SK-N-SH (cell line): ENCODE measurements at places on chromosomes 13 and 19.

DNA sequence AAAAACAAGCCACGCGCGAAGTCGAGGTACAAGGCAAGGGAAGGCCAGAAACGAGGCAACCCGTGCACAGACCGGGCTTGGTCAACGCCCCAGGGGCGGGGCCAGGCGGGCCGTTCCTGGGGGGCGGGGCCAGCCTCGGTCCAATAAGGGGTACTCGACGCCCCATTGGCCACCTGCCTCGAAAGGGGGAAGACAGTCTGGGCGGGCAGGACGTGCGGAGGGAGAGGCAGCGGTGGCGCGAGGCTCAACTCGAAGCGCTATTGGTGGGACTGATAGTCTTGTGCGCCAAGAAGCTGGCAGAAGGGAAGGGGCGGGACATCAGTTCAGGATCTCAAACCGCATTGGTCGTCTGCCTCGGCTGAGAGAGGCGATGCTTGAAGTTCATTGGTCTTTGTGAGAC, at the start of gene LYPD4:
TSS of gene LYPD4 (minus strand) at position 83 of the 400 bp plus-strand sequence. CDS start 5,398 bp downstream, outside the sequence.
- peak; percentile 53 for DNase-seq

- no peak for DNase-seq
Measured at GRCh38 chr19:40282920-40283319, 2.2 kb downstream of the AKT2 start.

GRCh38 chr13:50566646-50567045, 276.8 kb downstream of the DLEU7 start:
- DNase-seq: no peak

DNA sequence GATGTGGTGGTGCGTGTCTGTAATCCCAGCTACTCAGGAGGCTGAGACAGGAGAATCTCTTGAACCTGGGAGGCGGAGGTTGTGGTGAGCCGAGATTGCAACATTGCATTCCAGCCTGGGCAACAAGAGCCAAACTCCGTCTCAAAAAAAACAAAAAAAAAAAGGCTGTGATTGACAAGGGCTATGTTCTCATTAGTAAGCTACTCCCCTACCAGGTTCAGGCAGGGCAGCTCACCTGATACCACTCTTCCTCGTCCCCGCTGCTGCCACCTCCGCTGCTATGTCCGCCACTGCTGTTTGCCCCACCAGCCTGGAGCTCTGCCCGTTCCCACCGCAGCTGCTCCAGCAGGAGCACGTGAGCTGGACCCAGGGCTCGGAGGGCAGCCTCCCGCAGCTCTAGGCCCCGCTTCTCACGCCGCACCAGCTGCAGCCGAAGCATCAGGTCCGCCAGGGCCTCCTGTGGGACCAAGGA, 9.4 kb downstream of the USHBP1 start:
- no peak for DNase-seq

DNA sequence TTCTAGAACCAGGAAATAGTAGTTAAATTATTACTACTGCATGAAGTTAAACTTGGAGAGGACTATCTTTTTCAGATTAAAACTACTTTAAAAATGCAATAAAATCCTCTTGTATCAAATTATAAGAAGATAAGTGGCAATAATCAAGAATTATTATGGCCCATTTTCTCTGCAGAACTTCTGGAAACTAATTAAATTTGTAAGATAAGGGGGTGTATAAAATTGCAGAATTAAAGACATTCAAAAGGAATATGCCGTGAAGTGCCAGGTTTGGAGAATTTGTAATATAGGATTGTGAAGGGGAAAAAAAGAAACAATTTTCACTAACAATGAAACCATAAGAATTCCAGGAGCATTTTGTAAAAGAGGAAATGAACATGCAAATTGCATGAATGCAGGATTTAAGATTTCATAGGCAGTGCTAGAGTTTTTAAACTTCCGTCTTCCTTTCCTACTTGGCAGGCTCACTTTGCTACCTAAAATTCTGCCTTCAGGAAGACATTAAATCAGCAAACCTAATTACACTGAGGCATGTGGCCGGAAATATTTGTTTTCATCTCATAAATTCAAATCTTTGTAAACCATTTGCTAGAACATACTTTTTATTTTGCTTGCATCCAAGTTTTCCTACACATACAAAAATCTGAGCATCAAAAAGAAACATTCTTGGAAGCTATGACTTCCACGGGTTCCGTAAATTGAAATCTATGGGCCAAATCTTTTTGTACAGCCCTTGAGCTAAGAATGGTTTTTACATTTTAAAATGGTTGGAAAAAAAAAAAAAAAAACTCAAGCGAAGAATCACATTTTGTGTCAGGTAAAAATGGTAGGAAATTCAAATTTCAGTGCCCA, 166.9 kb downstream of the DCLK1 start:
- no peak for DNase-seq

DNA sequence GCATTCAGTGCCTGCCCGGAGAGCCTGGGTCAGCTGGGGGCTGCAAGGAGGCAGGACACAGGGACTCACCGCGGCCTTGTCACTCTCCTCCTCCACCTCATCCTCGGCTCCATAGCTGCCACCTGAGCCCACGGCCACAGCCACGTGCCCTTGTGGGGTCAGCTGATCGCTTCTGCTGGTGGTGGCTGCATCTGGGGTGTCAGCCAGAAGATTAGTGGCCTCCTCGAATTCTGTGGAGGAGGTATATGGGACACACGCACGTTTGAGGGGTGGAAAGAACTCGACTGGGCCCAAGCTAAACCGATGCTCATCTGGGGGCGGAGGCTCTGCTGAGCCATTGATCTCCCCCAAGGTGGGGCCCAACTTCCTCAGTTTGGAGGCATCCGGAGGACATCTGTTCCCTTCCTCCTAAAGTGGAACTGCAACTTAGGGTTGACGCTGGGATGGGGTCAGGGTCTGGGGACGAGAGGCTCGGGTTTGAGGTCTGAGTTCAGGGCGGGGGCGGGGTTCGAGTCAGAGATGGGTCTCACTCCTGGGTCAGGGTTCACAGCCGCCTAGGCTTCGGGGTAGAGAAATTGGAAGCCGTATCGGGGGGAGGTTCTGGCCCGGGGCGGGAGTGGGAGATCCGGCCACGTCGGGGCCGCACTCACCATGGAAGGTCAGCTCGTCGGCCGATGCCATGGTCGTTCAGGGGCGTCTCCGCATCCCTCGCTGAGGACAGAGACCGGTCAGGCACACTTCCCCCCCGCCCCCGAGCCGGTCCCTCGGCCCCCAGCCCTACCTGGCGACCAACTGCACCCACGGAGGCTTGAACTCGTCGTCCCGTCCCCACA, 493 bp downstream of the YIPF2 start:
- DNase-seq: no peak

- no peak for DNase-seq
Measured at GRCh38 chr19:711254-711653, 2.5 kb downstream of the PALM start.

- no peak for DNase-seq
Measured at GRCh38 chr13:38537051-38537450, 149.8 kb upstream of the FREM2 start.

- no peak for DNase-seq
Measured at GRCh38 chr13:72062566-72062965, 195.6 kb upstream of the DACH1 start.

- DNase-seq: no peak
Measured at GRCh38 chr19:5947435-5947834, 30.5 kb downstream of the RANBP3 start.

DNA sequence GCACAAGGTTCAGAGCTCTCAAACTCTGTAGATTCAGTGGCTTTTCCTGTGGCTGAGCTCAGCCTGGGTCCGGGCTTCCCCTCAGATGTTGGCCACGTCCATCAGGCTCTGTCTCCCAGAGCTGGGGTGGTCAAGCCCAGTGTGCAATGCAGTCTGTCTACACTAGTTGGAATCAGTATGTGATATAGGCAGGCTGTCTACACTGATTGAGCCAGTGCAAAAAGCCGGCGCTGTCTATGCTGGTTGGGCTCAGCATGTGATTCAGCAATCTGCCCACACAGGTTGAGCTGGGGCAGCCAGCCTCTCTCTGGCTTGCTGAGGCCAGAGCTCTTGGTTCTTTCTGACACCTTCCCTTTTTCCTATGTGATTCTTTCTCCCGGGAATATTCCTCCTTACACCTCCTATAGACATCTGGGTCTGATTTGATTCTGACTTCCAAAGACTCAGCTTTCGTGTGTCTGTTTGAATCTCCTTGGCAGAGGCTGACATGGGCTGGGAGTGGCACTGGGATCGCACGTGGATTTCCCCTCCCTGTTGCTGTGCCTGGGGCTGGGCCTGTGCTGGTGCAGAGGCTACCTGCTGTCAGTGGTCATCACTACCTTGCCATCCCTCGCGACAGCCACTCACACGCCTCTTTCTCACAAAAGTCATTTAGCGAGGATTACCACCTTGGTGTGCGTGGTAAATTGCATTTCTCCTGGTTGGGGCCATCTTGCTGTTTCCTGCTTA, 9.3 kb downstream of the CHST8 start:
- DNase-seq: no peak

- DNase-seq: no peak
Measured at GRCh38 chr19:5342573-5343201, 2.1 kb upstream of the PTPRS start.

DNA sequence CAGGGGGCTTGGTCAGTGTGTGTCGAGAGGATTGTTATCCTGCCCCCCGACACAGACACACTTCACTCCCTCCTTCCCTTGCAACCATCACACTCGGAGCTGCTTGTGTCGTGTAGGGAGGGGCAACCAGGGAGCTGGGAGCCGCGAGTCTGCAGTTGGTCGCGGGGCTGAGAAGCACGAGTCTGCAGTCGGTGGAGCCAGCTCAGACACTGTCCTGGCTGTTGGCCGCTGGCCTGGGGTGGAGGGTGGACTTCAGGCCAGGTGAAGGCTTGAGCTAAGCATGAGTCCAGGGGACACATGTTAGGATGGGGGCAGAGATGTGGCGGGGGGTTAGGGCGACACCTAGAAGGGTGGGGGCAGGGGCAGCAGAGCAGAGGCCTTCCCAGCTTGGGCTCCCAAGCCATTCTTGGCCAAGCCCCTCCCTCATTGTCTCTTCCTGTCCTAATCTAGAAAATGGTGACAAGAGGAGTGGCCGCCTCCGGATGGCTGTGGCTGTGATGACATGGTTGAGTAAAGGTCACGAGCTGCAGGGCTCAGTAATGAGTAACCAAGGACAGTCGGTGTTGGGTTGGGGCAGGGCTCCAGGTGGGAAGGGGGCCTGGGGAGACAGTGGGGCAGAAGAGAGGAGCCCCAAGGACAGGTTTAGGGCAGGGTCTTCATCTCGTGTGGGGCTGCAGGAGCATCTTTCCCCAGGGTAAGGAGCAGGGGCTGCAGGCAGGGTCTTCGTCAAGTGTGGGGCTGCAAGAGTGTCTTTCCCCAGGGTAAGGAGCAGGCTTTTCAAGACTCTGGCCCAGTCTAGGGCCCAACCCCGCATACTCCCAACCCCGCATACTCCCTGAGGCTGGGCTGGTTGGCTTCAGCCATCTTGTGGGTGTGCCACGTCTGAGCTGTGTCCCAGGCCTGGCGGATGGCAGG, 8.6 kb downstream of the PPP5C start:
- DNase-seq: no peak

DNA sequence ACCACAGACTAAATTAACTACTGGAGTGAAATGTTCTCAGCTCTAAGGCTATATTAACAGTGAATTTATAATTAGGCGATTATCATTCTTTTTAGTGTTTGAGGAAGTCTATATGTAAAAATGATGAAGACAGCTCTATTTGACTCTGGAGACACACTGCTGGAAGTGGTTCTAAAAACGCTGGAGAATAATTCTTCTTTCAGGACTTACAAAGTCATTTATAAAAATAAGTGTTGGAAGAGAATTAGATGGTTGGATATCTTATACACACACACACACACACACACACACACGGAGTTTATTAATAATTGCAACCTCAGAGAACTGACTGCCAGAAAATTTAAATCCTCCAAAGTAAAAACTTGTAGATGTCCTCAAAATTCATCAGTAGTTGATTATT, 1171.3 kb downstream of the EFNB2 start:
- DNase-seq: no peak

DNA sequence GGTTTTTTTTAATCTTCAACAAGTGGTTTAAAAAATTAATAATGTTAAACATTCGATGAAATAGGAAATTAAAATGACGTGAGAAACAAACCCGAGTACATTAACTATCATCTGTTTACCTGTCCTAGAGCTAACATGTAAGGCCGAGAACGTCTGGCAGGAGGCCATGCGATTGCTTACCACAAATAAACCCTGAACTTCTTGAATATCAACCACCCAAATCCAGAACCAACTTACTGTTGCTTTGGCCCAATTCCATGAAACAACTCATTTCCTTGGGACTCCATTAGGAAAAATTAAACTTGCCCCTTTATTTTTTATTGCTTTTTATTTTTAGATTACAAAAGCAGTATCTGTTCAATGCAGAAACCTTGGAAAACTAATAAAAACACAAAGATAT, 228.9 kb upstream of the IRS2 start:
- no peak for DNase-seq

- DNase-seq: peak; percentile 67
Measured at GRCh38 chr19:5690955-5691821, 1.1 kb downstream of the RPL36 start.

- DNase-seq: no peak
Measured at GRCh38 chr13:51929699-51930098, 67.9 kb downstream of the CCDC70 start.

GRCh38 chr13:36298535-36299068, 988 bp upstream of the CCDC169 start:
- DNase-seq: no peak

DNA sequence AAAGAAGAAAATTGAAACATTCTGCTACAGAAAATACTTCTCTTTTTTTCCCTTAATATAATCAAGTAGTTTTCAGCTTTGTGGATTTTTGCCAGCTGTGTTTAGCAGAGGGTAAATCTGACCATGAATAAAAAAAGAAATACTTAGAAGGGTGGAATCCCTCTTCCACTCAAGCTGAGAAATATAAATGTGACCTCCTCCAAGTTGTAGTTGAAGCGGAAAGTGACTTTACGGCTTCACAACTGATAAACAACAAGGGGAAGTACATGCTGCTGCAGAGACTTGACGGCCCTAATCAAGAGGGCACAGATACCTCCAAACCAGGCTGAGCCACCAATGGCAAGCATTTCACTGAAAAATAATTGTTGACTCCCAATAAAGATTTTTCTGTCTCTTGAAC, 785.0 kb downstream of the SLITRK5 start:
- no peak for DNase-seq

GRCh38 chr19:7482584-7483439, 6.0 kb downstream of the PEX11G start:
- DNase-seq: peak; percentile 91

GRCh38 chr13:49351871-49352270, 92.0 kb downstream of the CAB39L start:
- DNase-seq: no peak
